ENCODE measurements at places on chromosomes 2 and 18.
A peak's percentile ranks its signal among the peaks of the same experiment; 100 is the strongest.

- peak; percentile 17 for DNase-seq
These were observed 28.3 kb upstream of the NT5DC4 start for GRCh38 chr2:112692495-112692911.

DNA sequence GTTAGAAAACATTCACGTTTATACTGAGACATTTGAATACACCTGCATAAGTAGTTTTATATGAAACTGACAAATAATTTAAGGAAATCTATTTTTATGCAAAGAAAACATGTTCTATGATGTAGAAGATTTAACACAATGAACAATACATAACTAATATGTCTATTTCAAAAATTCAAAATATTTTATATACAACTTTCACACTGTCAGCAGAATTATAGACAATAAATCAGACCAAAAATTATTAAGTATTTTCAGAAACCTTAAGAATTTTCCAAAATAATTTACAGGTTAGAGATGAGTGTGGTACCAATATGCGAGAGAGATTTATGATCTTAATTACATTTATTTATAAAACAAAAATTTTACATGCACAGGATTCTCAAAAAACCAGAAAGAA is 1561.0 kb upstream of the ZEB2 start:
- DNase-seq: no peak

DNA sequence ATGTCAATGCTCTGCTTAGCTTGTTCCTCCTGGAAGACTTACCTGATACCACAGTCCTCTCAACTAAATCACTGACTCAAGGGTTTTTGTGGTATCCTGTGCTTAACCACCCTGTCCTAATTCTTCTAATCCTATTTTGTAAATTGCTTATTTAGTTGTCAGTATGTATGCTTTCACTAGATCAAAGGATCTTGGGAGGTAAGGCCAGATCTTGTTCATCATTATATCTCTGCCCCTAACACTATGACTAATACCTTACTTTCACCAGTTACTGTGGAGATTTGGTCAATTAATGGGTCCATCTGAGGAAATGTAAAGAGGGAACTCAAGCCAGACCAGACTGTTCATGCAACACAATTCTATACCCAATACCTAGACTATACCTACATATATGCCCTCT is 203.2 kb downstream of the GULP1 start:
- DNase-seq: no peak

DNA sequence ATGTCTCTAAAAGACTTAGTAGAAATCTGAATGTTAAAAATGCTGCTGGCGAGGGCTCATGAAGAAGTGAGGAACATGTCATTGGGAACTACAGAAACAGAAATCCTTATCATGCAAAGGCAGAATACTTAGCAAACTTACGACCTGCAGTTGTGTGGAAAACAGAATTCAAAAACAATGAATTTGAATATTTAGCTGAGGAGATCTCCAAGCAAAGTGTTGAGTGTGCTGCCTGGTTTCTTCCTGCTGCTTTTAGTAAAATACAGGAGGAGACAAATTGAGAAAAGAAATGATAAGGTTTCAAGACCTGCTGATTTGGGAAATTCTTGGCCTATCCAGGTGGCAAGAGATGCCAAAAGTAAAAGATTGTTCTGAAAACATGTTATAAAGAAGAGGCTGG is 38.5 kb downstream of the METTL4 start:
- DNase-seq: no peak

GRCh38 chr18:39371996-39372395 is 1806.4 kb upstream of the CELF4 start:
- DNase-seq: no peak

- no peak for DNase-seq
These were observed 36.5 kb upstream of the DSG1 start for GRCh38 chr18:31281437-31281836.

- no peak for DNase-seq
These were observed 2.1 kb upstream of the B3GNT7 start for GRCh38 chr2:231393149-231394131.

- DNase-seq: no peak
These were observed 67.4 kb downstream of the BIN1 start for GRCh38 chr2:127039387-127040031.

DNA sequence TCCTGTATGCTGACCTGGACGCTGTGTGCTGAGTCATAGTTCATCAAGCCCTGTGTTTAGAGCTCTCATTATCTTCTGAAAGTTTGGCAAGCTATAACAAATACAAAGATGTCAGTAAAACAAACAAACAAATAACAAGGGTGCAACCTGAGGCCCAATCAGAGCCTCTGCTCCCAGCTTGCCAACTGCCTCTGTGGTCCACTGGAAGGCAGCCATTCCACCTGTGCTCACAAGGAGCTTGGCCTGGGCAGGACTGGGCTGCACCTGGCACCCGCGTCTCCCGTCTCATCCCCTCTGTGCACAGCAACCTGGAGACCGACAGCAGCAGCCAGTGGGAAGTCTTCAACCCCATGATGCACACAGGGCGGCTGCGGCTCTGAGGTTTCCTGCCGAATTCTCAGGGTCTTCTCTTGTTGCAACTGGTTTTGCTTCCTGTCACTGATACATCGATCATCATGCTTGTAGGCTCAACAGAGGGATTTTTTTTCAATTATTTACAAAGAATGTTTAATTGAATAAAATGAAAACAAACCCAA is 97.8 kb downstream of the TMEM18 start:
- DNase-seq: no peak
